Foreskin keratinocyte (primary cell): ENCODE measurements at places on chromosomes 16 and 17. TPM values are rescaled to one million over a fixed set of nuclear protein-coding genes. Genes with fewer than 3 reads are reported as not detected.

Gene SMIM36
- not detected in 2 replicates for total RNA-seq

Gene CCDC92B
- 0.07 TPM in 1 of 2 replicates, not detected in the other for total RNA-seq

- no peak for DNase-seq
Measured at GRCh38 chr16:14104066-14104465, 32.9 kb downstream of the MRTFB start.

DNA sequence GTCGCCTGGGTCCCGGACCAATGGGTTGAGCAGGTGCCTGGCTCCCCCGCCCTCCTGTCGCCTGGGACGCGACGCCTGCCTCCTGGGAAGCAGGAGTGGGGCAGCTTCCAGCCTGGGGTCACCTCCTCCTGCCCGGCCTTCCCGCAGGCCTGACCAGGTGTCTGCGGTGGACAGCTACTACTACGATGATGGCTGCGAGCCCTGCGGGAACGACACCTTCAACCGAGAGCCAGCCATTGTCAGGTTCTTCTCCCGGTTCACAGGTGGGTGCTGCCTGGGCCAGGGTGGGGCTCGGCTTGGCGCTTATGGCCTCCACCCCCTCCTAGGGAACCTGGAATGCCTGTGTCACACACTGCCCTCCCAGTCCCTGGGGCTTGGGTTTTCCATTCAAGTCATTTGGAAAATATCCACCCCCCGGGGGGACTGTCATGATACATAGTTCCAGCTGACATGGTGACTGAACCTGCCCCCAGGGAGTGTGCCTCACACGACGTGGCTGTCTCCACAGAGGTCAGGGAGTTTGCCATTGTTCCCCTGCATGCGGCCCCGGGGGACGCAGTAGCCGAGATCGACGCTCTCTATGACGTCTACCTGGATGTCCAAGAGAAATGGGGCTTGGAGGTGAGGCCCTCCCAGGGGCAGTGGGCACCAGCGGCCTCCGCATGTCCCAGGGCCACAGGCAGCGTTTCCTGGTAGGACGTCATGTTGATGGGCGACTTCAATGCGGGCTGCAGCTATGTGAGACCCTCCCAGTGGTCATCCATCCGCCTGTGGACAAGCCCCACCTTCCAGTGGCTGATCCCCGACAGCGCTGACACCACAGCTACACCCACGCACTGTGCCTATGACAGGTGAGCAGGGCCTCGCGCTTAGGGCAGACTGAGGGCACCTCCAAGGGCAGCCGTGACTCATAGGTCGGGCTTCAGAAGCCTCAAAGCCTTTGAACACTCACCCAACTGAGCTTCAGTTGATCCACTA, 2.3 kb downstream of the DNASE1 start:
- DNase-seq: no peak

DNA sequence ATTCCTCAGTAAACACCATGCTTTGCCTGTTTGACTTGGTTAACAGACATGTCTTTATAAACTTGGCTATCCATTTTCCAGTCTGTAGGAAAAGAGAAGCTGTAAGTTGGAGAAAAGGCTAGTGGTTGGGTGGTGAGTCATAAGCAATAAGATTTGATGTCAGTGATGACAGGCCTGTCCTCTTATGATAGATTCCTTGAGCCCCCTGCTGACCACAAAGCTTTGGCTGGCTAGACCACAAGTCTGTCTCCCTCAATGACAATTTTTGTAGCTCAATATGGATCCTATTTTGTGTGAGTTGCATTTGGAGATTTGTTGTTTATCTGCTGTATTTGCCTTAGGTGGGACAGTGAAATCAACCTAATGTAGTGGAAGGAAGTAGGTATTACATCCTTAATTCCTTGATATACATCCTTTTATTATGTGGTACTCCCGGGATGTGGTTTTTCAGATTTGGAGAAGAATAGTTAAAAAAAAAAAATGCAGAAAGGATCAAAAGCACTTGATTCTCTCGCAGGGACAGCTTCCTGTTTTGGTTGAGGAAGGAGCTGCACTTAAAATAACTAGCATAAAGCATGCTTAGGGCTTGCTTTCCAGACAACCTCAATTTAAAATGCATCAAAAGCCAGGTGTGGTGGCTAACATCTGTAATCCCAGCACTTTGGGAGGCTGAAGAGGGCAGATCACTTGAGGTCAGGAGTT, 67.4 kb downstream of the SIAH1 start:
- peak; percentile 54 for DNase-seq
